ENCODE measurements at places on chromosomes 7 and 10.

DNA sequence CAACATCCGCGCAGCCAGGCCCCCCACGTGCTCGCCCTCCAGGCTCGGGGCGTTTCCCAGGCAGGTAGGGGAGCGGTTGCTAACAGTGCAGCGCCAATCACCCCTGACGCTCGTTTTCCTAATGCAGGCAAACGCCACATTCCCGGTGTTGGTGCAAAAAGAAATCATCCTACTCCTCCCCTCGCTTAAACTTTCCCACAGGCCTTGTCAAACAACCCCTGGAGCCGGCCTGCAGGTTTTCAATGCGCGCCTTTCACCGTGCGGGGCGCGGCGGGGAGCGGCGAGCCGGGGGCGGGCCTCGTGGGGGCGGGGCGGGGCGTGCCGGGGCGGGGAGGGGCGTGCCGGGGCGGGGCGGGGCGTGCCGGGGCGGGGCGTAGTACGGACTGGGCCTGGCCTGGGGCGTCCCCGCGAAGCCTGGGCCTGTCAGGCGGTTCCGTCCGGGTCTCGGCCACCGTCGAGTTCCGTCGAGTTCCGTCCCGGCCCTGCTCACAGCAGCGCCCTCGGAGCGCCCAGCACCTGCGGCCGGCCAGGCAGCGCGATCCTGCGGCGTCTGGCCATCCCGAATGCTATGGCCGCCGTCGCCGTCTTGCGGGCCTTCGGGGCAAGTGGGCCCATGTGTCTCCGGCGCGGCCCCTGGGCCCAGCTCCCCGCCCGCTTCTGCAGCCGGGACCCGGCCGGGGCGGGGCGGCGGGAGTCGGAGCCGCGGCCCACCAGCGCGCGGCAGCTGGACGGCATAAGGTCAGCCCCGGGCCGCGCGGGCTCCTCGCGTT is at the start of gene ECHDC3:
TSS of gene ECHDC3 (plus strand) at position 374 of the 770 bp plus-strand sequence. CDS start at position 569, 195 bp downstream.
- no peak for DNase-seq

DNA sequence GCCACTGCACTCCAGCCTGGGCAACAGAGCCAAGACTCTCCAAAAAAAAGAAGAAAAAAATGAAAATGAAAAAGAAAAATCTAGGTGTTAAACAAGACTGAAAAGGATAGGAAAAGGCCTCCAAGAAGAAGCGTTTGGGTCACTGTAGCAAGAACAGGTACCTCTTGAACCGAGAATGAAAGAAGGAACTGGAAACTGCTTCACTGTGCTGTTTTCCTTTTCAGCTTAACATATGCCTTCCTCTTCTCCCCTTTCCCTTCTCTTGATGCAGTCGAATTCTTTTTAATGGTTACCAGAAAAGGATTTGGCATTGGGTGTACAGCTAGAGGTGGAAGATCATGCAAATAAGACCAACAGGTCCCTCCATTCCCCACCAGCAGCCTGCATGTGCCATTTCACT is 28.1 kb downstream of the LRRC4 start:
- no peak for DNase-seq

DNA sequence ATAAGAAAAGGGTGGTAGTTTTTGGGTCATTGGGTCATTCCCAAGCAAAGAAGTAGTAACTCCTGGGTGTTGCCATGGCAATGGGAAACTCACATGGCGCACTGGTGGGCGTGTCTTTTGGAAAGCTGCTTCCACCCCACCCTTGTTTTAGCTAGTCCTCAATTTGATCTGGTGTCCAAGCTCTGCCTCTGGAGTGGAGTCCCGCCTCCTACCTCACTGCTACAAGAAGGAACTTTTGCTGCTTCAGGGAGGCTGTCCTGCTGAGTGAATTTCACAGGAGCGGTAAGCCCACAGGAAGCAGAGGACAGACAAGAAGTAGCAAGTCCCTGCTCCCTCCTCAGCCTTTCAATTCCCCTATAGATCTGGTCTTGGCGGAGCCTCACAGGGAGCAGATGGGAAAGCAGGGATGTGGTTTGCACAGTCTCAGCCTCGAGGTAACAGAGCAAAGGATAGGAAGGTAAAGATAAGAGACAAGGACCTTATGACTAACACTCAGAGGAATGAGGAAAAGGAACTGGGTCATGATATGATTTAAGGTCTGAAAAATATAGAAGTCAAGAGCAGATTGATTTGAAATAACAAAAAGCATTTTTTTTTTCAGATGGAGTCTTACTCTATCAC is 700.3 kb downstream of the TNS3 start:
- DNase-seq: peak; percentile 88

DNA sequence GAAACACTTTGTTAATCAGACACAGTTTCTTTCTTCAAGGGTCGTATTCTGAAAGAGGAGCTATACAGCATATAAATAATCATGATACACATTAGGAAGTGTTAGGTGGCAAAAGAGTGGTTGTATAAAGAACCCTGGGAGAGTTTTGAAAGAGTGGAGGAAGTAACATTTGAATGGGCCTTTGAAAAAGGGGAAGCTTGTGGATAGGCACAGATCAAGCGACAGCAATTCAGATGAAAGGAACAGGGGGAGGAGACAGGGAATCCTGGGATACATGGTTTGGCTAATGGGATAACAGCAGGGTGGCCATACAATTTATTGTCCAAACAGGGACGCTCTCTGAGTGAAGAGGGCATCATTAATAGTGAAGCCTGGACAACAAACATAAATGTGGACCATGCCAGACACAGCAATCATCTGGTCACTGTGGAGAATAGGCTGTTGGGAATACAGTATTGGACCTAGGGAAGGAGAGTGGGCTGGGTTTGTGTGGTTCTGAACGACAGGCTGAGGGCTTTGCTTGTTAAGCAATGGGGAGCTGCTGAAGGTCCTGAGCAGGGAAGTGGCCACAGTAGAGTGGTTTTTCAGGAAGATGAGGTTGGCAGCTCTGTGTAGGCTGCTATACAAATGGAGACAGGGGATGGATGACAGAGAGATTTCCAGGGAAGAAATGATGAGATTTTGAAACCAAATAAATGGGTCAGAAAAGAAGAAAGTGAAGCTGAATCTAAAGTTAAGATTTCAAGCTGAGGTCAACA is 75.9 kb downstream of the ICA1 start:
- DNase-seq: no peak

DNA sequence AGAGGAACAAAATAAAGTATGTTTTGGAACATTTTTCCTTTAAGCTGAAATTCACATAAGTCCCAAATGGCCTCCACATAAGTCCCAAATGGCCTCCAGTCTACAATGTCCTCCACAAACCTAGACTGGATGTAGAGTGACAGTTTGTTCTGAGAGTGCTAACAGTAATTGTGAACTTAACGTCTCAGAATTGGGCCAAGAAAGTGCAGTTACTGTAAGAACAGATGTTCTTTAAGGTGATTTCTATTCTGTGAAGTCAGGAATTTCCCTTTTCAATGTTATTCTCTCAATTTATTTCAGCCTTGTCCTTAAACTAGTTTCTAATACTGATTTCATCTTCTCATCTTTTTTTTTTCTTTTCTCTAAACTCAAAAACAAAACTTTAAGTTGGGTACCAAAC is 188.7 kb upstream of the SEMA3E start:
- DNase-seq: no peak

GRCh38 chr10:72354356-72355213 is at the start of gene DNAJB12:
DNAJB12 (minus strand) TSS chr10:72354919; CDS start chr10:72354897, 22 bp downstream.
- DNase-seq: peak; percentile 92

DNA sequence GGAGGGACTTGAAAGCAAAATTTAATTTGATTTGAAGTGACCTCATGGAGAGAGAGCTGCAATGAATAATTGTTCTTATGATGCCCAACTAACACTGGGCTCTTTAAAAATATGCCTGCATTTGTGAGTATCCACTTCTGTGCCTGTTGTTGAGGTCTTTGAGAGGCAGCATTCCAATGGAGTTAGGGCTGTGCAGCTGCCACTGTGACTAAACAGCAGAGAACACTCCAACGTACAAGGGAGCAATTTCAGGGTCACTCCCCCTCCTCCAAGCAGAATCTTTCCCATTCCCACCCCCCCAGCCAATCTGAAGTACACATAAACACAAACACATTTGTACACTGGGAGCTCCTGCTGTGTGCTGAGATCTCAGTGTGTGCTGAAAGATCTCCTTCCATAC is 28.0 kb upstream of the GSAP start:
- DNase-seq: no peak
